Astrocyte of the hippocampus (primary cell): ENCODE measurements at places on chromosomes 6 and 20.

DNA sequence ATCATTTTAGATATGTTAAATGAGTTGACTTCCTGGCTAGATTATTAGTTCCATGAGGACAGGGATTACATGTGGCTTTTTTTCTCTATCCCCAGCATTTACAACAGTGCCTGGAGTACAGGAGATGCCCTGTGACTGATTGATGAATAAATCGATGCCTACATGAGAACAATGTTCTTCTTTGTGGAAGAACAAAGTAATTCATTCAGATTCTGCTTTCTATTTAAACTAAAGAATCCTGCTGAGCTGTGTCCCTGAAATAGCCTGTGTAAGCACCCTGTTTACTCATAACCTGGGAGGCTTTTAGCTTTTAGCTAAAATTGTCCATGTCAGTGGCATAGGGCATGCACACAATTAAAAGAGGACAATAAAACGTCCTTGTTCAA, 125.1 kb upstream of the BTBD3 start:
- DNase-seq: no peak

- peak; percentile 75 for DNase-seq
Observed at GRCh38 chr6:79384845-79385244, 150.4 kb upstream of the HMGN3 start.

DNA sequence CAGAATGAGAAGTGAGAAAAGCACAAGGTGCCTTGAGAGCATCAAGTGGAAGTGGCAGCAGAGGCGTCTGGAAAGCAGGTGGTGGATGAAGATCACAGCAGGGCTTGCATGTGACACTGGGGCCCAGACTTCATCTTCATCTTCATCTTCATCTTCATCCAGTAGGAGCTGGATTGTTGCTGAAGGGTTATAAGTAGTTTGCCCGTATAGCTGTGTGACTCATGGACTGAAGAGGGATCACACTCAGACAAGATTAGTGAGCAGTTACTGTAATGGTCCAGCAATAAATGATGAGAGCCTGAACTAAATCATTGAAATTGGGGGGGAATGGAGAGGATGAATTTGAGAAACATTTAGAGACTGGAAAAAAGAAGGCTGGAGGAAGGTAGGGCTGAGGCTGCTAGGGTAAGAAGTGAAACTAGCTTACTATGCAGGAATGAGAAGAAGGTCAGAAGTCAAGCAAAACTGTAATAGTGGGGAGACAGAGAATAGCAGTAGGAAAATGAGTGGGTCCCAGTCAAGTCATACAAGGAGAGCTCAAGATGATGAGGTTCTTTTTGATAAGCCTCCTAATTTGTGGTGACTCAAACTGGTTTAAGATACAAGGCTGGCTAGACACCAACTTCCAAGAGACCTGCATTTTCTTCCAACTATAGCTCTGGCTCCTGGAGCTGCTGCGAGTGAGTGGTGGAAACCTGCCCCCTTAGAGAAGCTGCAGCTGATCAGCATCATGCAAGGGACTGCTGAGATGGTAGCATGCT, 92.3 kb upstream of the BEND6 start:
- DNase-seq: no peak

DNA sequence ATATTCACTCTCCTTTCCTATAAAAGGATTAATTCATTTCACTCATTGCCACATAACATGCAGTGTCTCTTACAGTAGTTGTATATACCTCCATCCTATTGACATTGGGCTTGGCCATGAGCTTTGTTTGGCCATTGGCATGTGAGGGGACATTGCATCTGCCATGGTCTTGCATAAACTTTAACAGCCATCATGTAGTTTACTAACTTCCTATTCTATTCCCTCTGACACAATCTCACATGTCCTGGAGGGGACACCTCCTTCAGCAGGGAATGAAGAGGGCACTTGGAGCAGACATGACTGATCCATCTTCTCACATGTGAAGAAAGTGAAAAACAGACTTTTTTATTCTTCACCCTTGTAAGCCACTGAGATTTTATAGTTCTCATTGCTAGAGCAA, 115.5 kb upstream of the MARCKS start:
- no peak for DNase-seq

- DNase-seq: no peak
Observed at GRCh38 chr6:168888786-168889345, 364.8 kb downstream of the THBS2 start.

DNA sequence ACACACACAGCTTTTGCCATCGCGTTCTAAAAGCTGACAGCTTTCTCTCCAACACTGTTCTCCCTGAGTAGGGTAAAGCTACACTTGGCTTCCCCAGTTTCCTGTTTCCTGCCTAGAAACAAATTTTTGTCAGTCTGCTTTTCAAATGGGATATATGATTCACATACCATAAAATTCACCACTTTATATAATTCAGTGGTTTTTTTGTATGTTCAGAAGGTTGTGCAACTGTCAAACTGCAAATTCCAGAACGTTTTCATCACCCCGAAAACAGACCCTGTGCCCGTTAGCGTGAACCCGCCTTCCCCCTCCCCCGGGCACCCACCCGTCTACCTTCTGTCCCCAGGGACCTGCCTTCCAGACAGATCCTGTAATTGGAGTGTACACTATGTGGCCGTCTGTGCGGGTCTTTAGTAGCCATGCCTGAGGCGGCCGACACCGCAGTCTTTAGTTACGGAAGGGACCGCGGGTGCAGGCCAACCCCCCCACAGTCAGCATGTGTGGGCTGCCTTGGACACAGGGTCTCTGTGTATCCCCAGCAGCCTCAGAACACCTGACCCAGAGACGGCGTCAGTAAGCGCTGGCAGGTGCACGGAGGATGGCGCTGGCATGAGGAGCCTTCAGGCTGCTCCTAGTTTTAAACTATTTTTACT, 16.6 kb downstream of the HRH3 start:
- no peak for DNase-seq

GRCh38 chr6:65667916-65668656, 38.9 kb downstream of the EYS start:
- DNase-seq: no peak

DNA sequence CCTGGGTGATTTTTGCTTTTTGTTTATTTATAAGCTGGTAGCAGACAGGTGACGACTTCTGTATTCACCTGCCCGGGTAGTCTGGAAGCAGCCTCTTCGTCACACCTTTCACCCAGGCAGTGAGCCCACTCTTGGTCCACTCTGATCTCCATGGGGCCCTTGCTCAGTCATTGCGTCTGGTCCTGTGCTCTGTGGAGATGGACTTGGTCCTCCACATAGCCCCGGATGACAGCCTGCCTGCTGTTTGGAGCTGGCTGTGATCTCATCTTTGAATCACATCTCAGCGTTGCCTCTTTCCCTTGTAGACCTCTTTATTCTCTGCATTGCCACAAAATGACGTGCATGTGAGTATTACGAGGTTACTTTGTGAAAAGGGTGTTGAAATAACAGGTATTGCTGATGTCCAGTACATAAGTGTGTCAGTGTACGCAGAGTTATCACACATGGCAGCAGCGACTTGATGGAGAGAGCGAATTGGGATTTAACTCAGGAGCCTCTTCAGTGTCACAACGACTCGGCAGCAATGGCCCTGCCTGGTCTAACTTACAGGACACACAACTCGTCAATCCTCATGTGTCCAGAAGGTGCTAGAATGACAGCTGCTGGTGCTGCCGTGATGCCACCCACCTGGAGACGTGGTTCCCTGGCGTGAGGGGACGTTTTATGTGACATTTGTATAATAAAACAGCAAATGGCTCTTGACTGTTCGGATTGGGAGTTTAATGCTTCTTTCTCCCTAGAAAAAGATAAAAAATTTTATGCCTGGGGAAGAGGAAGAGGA, 24.2 kb upstream of the FRMD1 start:
- DNase-seq: no peak

GRCh38 chr20:4153661-4154238, 138.4 kb upstream of the RNF24 start:
- no peak for DNase-seq

GRCh38 chr6:49415358-49415757, 47.7 kb downstream of the MMUT start:
- no peak for DNase-seq

DNA sequence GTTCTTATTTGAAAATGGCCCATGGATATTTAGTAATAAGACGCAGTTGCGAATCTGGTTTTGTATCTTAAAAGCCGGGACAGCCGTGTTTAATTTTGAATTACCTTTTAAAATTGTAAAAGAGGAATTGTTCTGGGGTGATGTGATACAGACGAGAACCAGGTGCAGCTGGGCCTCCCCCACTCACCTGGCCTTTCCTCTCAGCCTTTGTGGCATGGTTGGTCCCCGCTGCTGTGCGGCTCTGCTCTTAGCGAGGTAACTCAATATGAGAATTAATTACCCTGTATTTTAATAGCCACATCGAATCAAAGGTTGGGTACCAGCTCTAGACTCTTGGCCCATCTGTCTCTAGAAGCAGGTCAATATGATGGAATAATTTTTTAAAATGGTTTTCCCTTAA, 56.5 kb upstream of the DACT2 start:
- DNase-seq: no peak
